ENCODE measurements at places on chromosomes 16 and 17. TPM values are rescaled to one million over a fixed set of nuclear protein-coding genes. Genes with fewer than 3 reads are reported as not detected.

Gene TEX19
- not detected for total RNA-seq

Gene KRTAP17-1
- not detected for total RNA-seq

Gene FOXN1
- total RNA-seq: 0.11 TPM

Gene SEZ6L2
- 2.6 TPM for total RNA-seq

Gene TBC1D3K
- total RNA-seq: not detected

Gene KRT39
- not detected for total RNA-seq

Gene NEUROD2
- total RNA-seq: not detected

Gene SRCIN1
- under 0.01 TPM for total RNA-seq

Data from articular chondrocyte of knee joint (primary cell).